ENCODE measurements at places on chromosomes 1 and 21.

DNA sequence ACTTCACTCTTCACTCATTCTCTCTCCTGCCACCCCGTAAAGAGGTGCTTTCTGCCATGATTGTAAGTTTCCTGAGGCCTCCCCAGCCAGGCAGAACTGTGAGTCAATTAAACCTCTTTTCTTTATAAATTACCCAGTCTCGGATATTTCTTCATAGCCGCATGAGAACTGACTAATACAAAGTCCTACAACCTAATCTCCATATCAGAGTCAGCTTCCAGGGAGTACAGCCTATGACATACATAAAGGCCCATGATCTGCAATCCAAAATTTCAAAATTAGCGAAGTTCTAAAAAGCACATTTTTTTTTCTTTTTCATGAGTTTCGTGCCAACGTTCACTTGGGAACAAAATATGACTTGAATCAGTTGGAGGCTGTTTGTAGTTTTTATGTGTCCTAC is 256.9 kb upstream of the DUSP10 start:
- no peak for DNase-seq

- DNase-seq = peak; percentile 34
These were observed 1.0 kb downstream of the C1orf115 start for GRCh38 chr1:220691053-220691684.

DNA sequence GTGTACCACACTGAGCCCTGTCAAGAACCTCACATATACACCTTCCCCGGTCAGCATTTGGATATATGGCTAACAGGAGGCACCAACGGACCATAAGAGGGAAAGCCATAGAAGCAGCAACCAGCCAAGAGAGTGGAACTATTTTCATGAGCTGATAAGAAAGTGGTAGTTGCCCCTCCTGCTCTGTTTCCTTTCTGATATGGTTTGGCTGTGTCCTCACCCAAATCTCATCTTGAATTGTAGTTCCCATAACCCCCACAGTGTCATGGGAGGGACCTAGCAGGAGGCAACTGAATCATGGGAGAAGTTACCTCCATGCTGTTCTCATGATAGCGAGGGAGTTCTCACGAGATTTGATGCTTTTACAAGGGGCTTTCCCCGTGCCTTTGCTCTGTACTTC is 366.1 kb upstream of the DAB1 start:
- DNase-seq = no peak

DNA sequence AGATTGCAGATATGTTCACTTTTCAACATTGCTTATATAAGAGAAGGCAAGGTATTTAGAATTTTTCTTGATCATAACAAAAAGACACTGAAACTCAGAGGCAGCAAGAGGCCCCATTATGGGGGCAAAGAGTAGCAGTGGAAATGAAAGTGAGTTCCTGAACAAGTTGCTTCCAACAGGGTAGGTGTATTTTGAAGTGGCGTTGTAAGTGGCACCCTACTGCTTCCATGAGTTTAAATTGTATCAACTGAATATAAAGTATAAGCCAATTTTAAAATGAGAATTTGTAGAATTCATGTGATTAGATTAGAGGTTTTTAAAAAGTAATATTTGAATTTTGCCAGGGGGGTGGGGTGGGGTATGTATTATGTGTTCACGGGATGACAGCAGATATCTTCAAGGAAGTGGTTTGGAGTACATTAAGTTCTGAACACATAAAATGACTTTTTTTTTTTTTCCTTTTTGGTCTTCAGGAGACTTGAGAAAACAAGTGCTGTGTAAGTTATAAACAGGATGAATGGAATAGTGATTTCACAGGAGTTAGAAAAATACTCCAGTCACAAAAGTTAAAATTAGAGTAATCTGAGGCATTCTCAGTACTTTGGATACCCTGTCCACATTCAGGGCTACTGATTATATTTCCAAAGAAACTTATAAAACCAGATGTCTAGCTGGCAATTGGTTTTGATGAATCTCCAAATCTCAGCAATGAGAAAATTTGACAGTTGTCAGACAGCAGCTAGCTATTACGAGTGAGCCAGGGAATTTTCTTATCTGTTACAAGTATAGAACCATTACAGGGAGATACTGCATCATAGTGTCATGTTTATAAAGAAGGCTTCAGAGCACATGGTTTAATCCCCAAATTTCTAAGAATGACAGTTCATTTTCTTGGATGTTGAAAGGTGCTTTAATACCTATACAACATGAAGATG is 182.0 kb downstream of the ST6GALNAC3 start:
- DNase-seq = no peak

DNA sequence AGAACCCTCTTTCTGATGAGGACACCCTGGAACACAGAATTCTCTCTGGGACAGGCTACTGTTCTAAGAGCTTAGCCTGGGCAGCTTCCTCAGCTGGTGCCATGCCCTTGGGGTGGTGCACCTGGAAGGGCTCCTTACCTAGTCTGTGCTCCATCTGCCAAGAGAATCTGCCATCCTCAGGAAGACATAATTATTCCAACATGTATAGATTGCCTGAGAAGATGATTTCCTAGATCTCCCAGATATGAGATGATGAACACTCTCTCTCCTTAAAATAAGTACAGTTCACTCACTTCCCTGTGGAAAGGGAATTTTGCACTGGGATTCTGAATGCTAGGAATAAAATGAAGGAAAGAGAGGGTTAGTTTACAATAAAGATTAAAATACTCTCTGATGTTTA is 87.6 kb downstream of the NENF start:
- DNase-seq = no peak

DNA sequence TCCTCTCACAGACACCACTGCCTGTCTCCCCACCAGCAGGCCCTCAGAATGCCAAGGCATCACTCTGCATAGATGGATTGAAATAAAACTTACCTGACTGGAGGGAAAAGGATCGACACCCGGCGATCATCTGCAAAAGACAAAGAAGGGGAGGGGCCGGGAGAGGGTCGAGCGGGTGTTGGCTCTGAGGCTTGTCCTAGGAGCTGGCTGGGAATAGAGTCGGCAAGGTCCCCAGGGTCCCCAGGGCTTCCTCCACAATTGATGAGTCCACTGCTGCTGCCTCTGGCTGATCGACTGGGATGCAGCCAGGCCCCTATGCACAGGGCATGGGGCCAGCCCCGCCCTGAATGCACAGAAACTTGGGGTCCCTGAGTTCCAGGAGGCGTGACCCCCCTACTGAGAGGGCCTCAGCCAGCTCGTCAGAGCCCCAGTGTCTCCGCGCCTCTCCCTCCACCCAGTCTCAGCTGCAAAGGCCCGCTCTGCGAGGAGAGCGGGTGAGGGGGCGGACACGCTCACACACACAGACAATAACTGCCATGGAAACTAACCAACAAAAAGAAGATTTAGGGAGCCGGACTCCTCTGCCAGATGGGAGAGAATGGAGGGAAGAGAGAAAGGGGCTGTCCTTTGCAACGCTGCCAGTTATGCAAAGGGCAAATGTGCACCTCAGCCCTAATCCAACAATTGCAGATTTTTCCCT is at the start of gene KLHDC8A:
KLHDC8A (minus strand) TSS at position 483 of the 700 bp plus-strand sequence. CDS start 13,318 bp downstream, outside the sequence.
- no peak for DNase-seq

GRCh38 chr1:236888126-236888525 is 93.0 kb downstream of the MTR start:
- no peak for DNase-seq

- DNase-seq = no peak
These were observed 33.7 kb downstream of the CFH start for GRCh38 chr1:196685506-196685905.

DNA sequence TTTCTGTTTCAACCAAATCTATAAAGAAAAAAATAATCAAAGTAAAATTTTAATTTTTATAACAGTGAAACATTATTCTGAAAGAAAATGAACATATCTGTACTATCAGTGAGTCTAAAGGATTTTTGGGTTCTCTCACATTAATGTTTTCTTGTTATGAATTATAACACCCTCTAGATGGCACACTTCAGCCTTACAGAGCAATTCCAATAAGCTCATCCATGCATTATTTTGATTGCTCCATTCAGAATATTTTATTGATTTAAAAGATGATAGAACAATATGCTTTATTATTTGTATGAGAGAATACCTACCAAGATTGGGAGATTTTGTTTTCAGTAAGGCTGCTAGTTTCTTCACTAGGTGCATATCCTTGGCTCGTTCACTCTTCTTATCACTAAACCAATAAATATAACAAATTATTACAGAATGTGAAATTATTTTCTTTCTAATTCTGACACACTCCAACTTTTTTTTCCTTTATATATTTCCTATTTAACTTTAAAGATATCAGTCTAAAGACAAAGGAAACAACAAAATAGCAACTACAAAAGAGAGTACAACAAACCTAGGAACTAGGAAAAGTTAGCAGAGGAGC is 82.4 kb downstream of the RAB3GAP2 start:
- no peak for DNase-seq

- no peak for DNase-seq
These were observed 656.1 kb upstream of the ADGRL4 start for GRCh38 chr1:79662596-79662995.

DNA sequence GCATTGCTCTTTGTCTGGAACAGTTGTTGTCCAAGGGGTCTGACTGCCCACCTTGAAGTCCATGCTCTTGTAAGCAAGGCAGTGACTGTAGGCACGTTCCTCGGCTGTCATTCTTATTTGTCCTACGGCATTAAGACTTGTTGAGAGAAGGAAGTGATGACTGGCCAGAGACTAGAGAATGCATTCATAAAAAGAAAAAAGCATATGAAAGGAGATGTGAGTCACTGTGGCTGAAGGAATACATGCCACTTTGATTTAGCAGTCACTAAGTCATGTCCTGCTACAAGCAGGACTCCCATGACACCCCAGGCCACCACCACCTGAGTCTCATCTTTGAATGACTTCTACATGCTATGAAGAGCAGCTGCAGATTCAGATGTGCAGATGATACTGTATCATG is 50.5 kb downstream of the CNN3 start:
- DNase-seq = no peak

DNA sequence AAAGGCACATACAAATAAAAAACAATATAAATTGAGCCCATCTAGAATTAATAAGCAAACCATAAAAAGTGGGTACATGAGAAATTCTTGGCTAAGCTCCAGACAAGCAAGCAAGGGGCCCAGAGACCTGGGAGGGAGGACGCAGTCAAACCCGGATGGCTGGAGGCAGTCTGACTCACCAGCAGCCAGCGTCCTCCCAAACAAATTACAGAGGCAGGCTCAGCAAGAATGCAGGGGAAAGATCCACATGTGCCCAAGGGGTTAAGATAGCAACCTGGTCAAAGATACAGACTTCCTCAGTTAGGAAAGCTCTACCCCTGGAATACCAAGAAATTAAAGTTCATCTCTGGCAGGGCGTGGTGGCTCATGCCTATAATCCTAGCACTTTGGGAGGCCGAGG is 7.4 kb upstream of the TIAM1 start:
- DNase-seq = no peak

- DNase-seq = no peak
These were observed 12.8 kb upstream of the MPZL1 start for GRCh38 chr1:167708940-167709389.

GRCh38 chr1:35576061-35576765 is 3.1 kb downstream of the TFAP2E start:
- no peak for DNase-seq

DNA sequence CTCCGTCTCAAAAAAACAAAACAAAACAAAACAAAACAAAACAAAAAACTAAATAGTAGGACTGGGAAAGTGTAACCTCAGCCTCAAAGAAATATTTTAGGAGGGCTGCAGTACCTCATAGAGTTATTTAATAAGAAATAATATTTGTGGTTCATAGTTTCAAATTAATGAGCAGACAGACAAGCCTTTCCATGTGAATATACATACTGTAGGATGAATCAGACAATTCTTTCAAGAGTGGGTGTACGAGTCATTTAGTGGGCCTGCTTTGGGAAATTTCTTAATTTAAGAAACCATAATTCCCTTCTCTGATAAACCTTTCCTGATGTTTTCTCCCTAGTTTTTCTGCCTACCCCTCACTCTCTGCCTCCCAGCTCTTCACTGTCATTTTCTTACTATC is 52.5 kb downstream of the CDC14A start:
- DNase-seq = no peak

- peak; percentile 35 for DNase-seq
These were observed 34.8 kb upstream of the CACYBP start for GRCh38 chr1:174964972-174965361.

GRCh38 chr1:105652109-105652508 is 1404.4 kb upstream of the PRMT6 start:
- DNase-seq = no peak

GRCh38 chr21:19914028-19914427 is 1084.2 kb upstream of the NCAM2 start:
- DNase-seq = no peak

DNA sequence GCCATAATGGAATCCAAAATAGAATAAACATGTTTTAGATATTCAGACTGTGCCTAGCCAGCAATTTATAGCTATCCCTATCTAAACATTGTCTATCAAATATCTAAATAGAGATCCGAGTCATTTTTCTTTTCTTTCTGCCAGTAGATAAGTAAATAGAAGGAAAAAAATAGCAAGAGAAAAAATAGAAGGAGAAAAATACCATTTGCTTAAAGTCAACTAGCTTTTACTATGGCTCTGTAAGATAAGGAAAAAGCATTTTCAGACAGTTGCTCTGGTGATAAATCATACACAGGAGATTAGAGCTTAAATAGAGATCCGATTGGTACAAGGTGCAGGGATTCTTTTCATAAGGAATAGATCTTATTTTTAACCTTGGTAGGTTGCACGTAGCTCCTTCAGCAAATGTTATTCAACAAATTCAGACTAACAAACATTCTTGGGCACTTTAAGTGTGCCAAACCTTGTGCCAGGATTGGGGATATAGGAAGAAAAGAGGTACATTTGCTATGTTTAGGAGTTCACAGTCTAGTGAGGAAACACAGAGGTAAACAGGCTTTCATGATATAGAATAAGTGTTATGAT is 70.1 kb upstream of the CCDC190 start:
- no peak for DNase-seq

- DNase-seq = no peak
These were observed 33.3 kb downstream of the ADCY10 start for GRCh38 chr1:167880580-167881021.

DNA sequence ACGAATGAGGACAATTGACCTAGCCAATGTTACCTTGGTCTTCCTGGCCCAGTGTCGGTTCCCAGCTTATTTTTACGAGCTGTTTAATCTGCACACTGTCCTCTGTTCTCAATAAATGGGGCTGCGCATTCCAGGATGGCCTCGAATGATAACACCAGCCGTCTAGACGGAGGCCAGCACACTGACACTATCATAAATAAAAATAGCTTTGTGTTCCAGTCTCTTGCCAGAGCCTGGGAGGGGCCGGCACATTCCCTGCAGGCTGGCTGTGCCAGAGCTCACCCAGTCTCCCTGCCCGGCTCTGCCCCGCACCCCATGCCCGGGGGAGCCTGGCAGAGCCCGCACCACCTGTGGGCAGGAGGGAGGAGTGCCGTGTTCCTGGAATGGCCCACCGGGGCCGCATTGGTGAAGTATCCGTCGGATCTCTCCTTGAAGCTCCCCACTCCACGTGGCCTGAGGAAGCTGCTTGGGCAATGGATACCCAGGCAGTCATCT is 92.1 kb downstream of the SPSB1 start:
- no peak for DNase-seq

GRCh38 chr1:221720545-221720944 is 21.3 kb downstream of the DUSP10 start:
- DNase-seq = no peak

GRCh38 chr1:38529391-38529790 is 330.2 kb downstream of the RRAGC start:
- no peak for DNase-seq

GRCh38 chr1:20732588-20733359 is at the start of gene SH2D5:
Gene SH2D5, minus strand, starts transcription at chr1:20732703. Its CDS starts 4,659 bp downstream, at chr1:20728044.
- peak; percentile 70 for DNase-seq

All from colonic mucosa (tissue), 4 donors.